ENCODE measurements at places on chromosomes 3 and 15.

- peak; percentile 80 for DNase-seq
Measured at GRCh38 chr15:100889385-100890050, 9.9 kb downstream of the ALDH1A3 start.

DNA sequence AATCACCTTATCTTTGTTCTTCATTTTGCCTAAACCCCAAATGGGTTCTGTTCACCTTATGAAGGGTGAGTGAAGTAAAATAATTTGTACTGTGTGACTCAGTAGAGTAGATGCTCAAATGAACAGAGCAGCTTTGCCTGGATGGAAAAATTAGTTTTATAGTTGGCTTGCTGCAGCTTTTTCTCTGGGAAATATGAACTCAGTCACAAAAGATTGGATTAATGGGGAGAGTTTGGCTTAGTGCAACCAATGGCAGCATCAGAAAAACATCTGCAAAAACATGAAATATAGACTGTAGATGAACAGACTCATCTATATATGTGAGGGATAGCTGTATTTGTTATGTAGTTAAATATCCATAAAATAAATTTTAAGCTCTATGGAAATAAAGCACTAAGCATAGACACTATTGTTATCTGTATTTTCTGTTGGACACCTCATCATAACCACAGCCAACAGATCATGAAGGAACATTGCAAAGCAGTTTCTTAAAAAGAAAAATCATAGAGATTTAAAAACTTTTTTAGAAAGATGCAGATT, 181.3 kb downstream of the ECT2 start:
- no peak for DNase-seq

DNA sequence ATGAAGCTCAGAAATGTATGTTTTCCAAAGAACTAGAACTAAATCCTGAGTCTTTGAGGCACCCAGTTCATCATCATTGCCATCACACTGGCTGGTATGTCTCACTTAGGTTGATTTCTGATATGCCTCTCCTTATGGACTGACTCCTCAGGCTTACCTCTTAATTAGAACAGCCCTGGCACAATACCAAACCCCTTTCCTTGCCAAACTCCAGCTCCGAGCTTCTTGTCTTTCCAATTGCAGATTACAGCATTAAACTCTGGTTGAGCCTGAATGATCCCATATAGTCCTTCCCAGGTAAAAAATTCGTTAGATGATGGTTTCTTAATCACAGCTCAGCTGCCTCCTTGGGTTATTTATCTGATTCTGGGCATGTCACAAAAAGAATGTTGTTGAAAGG, 66.3 kb downstream of the RTP4 start:
- DNase-seq: no peak

DNA sequence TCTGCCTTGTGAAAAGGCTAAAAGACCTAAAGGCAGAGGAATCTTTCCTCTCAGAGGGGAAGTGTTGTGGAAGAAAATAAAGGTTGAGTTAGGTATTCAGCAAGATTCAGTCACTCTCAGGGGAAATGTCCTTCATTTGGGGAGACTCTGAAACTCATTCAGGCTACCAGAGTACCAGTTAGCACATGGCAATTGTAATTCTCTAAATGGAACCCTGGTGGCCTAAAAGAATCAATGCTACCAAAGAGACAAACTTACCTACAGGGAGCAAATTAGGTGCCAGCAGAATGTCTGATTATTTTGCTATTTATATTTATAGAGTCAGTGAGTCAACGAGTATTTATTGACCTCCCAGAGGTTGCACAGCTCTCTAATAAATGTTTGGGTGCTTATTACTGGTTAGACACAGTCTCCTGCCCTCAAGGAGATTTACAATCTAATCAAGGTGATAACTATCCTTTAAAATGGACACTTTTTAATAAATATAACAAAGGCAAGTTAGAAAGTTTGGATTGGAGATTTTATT, 33.9 kb upstream of the CDIN1 start:
- DNase-seq: no peak

- DNase-seq: no peak
Measured at GRCh38 chr3:89586676-89587075, 479.3 kb downstream of the EPHA3 start.

DNA sequence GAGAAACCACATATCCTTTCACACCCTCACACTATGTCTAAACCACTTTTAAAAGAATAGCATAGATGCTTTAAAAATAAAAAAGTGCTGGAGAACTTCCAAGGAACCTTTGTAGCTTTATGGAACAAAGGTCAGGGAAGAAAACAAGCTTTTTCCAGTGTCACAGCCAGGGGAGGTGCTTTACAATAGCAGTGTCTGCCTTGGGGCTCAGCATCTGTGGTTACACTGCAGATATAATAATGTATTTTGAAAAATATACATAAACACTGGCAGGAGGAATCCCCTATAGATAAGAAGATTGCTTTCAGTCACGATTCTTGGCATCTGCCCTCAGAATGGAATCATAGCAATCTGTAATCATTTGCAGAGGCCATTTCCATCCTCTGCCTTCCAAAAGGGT, 362.4 kb upstream of the LRRC3B start:
- peak; percentile 66 for DNase-seq

DNA sequence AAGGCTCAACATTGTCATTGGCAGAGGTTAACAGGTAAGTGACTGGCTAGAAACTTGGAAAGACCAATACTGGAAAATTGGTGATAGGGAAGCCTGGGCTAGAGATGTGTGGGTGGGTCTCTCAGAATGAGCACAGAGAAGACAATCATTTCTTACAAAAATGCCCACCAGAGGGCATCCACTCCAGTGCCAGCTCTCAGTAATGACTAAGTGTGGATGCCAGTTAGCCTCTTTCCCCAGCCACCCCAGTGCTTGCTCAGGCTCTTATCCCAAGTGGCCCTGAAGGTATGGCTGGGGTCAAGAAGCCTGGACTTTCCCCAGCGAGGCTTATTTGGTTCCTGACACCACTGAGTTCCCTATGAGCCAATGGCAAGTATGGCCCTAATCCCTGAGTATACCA, 115.9 kb upstream of the ST8SIA2 start:
- peak; percentile 64 for DNase-seq

GRCh38 chr15:90789462-90789861, 72.3 kb downstream of the BLM start:
- DNase-seq: no peak

DNA sequence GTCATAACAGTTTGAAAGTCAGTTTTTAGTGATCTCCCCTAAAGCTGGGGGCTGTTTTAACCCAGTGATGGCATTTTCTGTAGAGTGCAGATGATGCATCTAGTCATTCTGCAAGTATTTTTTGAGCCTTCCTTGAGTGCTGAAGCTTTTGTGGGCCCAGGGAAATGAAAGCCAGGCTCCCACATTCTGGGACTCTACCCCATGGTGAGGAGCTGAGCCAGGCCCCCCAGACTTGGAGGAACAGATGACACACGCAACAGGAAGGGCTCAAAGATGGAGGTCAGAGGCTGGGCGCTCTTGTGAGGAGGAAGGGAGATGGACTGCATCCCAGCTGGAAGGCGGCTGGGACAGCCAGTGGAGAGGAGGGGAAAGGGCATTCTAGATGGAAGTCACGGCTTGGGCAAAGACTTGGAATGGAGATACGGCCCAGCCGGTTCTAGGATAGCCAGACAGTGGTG, 40.8 kb downstream of the MRAS start:
- DNase-seq: no peak

DNA sequence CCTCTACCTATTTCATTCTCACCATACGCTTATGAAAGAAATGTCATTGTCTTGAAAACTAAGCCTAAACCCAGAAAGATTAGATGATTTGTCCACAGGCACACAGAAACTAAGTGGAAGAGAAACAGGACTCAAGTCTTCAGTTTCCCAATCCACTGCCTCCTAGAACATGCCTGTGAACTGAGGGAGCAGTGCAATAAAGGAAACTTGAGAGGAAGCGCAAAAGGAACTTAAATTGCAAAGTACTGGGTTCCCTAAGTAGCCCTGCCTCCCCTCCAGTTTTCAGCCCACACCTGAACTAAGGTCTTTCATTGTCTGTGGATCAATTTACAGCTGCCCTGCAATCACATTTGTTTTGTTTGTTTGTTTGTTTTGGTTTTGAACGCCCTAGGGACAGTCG, 56.7 kb upstream of the TSEN2 start:
- no peak for DNase-seq

- DNase-seq: no peak
Measured at GRCh38 chr3:60277361-60277800, 973.9 kb downstream of the FHIT start.

- no peak for DNase-seq
Measured at GRCh38 chr3:22156868-22157267, 405.9 kb upstream of the ZNF385D start.

DNA sequence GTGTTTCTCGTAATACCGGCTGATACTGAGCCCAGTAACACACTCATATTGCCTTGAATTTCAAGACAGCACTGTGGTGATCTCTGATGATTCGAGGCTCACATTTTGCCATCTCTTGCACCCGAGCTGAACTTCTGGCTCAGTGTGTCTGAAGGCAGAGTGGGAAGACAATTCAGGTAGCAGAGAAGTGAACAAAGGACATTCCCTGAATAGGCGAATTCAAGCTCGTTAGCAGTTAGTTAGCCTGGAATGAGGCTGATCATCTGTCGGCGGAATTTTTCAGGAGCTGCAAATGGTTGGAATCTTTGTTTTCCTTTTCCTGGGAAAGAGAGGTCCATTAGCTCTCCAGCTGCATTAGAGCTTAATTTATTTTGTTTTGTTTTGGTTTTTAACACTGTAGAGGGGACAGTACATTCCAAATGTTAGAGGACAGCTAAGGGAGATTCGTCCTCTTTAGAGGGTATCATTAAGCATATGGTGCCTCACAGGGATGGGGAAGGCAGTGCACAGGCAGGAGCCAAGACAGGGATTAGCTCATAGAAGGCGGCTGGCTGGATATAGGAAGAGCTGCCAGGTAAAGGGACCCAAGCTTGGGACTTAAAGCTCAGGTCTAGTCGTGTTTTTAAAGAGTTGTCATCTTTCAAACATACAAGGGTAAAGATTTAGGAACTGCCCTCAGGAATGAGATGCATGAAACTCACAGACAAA, 119.7 kb upstream of the DLG1 start:
- no peak for DNase-seq

DNA sequence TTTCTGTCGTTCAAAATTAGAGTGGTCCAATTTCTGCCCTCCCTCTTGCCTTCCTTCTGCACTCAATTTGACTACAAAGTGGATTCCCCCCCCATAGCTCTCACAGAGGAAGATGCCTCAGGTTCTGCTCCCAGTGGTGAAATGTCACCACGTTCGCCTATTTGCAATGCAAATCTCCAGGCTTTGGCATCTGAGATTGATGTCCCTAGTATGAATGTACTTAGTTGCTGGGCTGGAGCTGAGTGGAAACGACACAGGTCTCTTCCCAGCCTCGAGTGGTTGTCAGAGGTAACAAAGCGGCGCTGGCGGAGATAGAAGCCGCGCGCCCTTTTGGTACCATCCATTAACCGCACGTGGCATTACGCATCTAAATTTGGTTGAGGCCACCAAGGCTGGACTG, 860.1 kb downstream of the MCTP2 start:
- DNase-seq: no peak

- no peak for DNase-seq
Measured at GRCh38 chr3:161070252-161070930, 34.8 kb downstream of the B3GALNT1 start.

All from tongue (tissue), 3 donors.